Effector memory CD4-positive, alpha-beta T cell (primary cell): ENCODE measurements at places on chromosomes 11 and 22.

GRCh38 chr11:17294033-17294432 is 17.5 kb downstream of the NUCB2 start:
- no peak for DNase-seq

DNA sequence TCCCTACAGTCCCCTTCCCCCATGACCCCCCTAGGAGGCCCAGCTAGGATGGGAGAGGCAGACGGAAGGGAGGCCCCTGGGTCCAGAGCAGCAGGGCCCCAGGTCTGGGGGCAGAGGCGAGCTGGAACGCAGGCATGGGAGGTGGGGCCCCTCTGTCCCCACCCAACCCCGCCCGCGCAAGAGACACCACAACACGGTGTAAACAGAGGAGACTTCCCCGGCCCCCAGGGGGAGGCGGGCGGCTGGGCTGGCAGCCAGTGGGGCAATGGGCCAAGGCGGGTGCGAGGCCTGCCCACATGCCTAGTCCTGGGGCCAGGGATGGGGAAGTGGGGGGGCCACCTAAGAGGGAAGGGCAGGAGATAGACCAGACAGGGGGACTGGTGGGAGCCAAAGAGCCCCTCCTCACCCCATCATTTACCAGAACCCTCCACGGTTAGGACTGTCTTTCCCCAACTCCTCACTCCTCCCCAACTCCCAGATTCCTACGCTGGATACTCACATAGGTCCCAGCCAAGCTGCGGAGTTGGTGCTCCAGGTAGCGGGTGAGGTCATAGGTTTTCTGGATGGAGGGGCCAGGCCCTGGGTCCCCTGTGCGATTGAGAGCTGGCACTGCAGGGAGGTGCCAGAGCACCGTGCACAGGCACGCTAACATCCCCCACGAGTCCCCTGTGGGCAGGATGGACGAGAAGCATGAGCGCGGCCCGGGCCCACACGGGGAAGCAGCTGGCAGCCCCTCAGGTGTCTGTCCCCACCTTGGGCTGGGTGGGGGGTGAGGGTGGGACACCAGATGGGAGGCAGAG is 6.2 kb downstream of the CLCF1 start:
- DNase-seq, result no peak

DNA sequence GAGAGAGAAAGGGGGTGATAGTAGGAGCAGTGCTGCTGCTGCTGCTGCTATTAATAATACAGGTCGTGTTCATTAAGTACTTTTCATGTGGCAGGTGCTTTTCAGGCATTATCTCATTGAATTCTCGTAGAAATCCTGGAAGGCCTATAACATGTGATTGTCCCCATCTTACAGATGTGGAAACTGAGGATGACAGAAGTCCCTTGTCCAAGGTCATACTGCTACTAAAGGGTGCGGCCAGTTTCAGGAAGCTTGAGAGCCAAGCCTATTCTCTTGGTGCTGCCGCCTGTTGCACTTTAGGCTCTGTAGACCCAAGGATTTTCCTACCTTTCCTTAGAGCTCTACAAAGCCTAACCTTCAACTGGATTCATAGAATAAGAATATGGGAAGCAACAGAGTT is 193.3 kb downstream of the DBX1 start:
- no peak for DNase-seq

GRCh38 chr11:125335106-125335505 is 161.0 kb downstream of the FEZ1 start:
- DNase-seq, result no peak
